ENCODE measurements at places on chromosomes 12 and 14. TPM values are rescaled to one million over a fixed set of nuclear protein-coding genes. Genes with fewer than 3 reads are reported as not detected.
A peak's percentile ranks its signal among the peaks of the same experiment; 100 is the strongest.

DNA sequence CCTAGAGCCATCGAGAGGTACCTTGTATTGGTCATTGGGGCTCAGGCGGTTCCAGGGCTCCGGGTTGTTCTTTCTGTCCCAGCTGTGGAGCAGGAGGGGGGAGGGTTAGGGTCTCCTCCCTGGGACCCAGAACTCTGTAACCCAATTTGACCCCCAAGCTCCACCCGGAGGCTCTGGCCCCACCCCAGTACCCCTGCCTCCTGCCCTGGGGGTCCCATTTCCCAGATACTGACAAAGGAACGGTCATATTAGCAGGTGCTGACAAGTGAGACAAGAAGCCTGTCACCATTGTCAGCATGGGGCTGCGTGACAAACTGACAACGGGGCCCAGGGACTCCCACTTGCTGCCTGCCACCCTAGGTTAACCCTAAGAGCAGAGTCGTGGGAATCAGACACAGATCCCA, 6.2 kb downstream of the SHMT2 start:
- no peak for DNase-seq
- H3K27ac ChIP-seq, result no peak overlapping the region
- peaks cover 50% of the 10 kb centered on the region for H3K4me1 ChIP-seq

- H3K27ac ChIP-seq, result no peak overlapping the region
- H3K4me1 ChIP-seq, result no peaks in the 10 kb centered on the region
- no peaks in the 10 kb centered on the region for H3K36me3 ChIP-seq
- H3K27me3 ChIP-seq, result no peaks in the 10 kb centered on the region
- no peak overlapping the region for H3K4me3 ChIP-seq
Observed at GRCh38 chr14:66105815-66106214, 380.4 kb upstream of the CCDC196 start.

- no peak overlapping the region for H3K27ac ChIP-seq
- DNase-seq, result no peak
- no peaks in the 10 kb centered on the region for H3K36me3 ChIP-seq
- H3K4me3 ChIP-seq, result no peak overlapping the region
- peaks cover 23% of the 10 kb centered on the region for H3K4me1 ChIP-seq
Observed at GRCh38 chr12:20492251-20492760, 124.0 kb downstream of the PDE3A start.

OLR1 gene
- total RNA-seq, result not detected

DNA sequence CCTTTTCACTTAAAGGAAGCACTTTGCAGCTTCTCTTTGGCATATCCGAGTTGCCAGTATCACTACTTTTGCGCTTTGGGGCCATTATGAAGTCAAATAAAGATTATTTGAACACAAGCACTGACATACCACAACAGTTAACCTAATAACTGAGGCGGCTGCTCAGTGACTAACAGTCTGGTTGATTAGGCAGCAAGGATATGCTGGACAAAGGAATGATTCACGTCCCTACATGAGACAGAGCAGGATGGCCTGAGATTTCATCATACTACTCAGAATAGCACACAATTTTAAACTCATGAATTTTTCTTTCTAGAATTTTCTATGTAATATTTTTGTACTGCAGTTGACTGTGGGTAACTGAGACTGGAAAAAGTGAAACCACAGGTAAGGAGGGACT, 56.9 kb upstream of the E2F7 start:
- H3K4me3 ChIP-seq, result no peak overlapping the region
- no peak overlapping the region for H3K27ac ChIP-seq
- H3K27me3 ChIP-seq, result no peaks in the 10 kb centered on the region
- H3K4me1 ChIP-seq, result no peaks in the 10 kb centered on the region
- no peaks in the 10 kb centered on the region for H3K36me3 ChIP-seq
- no peak for DNase-seq

PLEK2 gene
- total RNA-seq, result not detected

DNA sequence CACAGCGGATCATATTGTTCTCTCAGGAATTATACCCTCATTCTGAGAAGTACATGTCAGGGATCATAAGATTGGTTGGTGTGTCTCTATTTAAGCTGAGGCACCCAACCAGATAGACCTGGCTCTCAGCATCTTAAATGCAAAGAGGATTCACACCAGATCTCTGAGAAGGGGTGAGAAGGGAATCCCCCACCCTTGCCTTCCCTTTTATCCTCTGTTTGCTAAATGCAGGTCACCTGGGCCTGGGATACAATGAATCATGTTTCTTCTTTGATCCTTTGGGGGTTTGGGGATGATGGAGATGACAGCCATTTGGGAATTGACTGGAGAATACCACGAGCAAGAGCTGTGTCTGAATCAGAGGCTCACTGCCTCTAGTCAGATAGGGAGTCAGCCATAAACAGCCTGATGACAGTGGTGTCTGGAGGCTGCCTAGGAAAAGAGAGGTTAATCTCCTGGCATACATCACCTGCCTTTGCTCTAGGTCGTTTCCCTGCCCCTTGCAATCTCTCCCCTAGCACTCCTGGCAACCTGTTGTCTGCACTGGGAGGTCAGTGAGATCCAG, 11.2 kb upstream of the PDE1B start:
- H3K36me3 ChIP-seq, result no peaks in the 10 kb centered on the region
- no peak overlapping the region for H3K4me3 ChIP-seq
- no peak for DNase-seq
- no peak overlapping the region for H3K27ac ChIP-seq

- no peak overlapping the region for H3K27ac ChIP-seq
- H3K27me3 ChIP-seq, result no peaks in the 10 kb centered on the region
- no peaks in the 10 kb centered on the region for H3K4me1 ChIP-seq
- H3K36me3 ChIP-seq, result no peaks in the 10 kb centered on the region
- H3K4me3 ChIP-seq, result no peak overlapping the region
Observed at GRCh38 chr12:56763753-56764657, 881 bp downstream of the HSD17B6 start.

GRCh38 chr14:71566276-71566675, 366.0 kb upstream of the RGS6 start:
- peaks cover 7% of the 10 kb centered on the region for H3K4me1 ChIP-seq
- no peaks in the 10 kb centered on the region for H3K27me3 ChIP-seq
- H3K4me3 ChIP-seq, result no peak overlapping the region
- H3K36me3 ChIP-seq, result no peaks in the 10 kb centered on the region

RD3L gene
- not detected for total RNA-seq

P2RX7 gene
- total RNA-seq, result 3.7 TPM

OVCH1 gene
- total RNA-seq, result 0.78 TPM

DNA sequence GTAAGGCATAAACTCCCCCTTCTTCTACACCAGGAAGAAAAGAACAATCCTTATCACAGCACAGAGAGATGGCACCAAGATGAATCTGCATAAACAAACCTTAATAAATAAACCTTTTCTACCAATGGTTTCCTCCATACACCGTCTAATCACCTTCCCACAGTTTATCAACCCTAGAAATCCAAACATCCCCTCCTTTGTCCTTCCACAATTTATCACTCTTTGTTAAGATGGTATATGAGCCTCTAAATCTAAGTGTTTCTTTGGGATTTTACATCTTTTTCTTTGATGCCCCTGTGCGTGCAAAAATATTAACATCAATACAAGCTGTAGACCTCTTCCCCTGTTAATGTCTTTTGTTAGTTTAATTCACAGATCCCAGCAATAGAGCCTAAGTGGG, 12.5 kb downstream of the DICER1 start:
- peak overlapping the region; percentile 54 for H3K27ac ChIP-seq
- H3K27me3 ChIP-seq, result no peaks in the 10 kb centered on the region
- H3K36me3 ChIP-seq, result no peaks in the 10 kb centered on the region
- no peak overlapping the region for H3K4me3 ChIP-seq

DNA sequence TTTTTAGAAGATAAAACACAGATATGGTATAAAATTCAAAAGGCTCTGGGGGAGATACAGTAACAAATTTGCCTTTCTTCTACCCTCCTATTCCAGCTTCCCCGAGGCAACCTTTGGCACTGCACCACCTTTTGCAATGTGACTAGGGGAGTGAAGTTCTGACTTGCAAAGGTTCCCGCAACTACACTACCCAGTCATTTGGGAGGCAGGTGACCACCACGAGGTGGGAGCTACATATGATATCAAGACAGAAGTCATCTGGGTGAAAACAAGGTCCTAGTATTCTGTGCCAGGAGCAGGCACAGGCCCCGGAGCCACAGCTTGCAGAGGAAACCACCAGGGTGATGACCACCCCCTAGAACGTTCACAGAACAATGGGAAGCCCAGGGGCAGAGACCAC, 141.5 kb downstream of the TTC7B start:
- peak overlapping the region; percentile 74 for H3K27ac ChIP-seq
- peaks cover 24% of the 10 kb centered on the region for H3K36me3 ChIP-seq
- H3K27me3 ChIP-seq, result no peaks in the 10 kb centered on the region
- no peak for DNase-seq

DNA sequence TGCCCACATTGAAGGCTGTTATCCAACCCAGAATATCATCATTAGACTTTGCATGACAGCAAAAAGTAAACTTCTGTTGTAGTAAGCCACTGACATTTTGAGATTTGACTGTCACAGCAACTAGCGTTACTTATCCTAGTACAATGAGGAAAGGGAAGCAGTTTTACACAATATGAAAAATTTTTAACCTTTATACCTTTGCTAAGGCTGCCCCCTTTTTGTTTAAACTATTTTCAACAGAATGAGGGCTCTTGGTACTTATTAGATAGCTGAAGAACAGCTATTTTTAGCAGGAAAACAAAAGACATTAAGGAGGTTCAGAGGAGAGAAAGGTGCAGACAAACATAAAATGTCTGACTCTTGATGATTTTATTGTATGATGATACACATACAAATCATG, 23.4 kb upstream of the TMX1 start:
- no peak overlapping the region for H3K4me3 ChIP-seq
- no peaks in the 10 kb centered on the region for H3K36me3 ChIP-seq
- H3K27me3 ChIP-seq, result no peaks in the 10 kb centered on the region
- no peaks in the 10 kb centered on the region for H3K4me1 ChIP-seq
- no peak for DNase-seq

PPFIA2 gene
- 0.66 TPM for total RNA-seq

DNA sequence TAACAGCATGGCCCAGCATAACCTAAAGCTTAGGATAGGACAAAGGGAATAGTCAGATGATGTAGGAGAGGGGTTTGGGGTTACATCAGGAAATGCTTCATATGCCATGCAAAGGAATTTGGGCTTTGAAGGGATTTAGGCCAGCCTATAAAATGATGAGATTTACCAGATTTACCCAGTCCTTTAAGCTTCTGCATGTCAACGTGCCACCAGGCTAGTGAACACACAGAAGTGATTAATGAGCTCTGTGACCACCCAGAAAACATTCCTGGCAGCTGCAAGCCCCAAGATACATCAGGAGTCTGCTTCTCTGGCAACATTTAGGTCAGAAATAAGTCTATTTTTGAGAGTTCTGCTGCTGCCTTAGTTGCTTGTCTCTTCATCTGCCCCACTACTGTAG, 118.3 kb downstream of the LRIG3 start:
- H3K27me3 ChIP-seq, result no peaks in the 10 kb centered on the region
- H3K4me1 ChIP-seq, result no peaks in the 10 kb centered on the region
- H3K36me3 ChIP-seq, result no peaks in the 10 kb centered on the region
- no peak for DNase-seq

RTL1 gene
- total RNA-seq, result not detected

- no peak for DNase-seq
- H3K4me3 ChIP-seq, result no peak overlapping the region
- no peaks in the 10 kb centered on the region for H3K27me3 ChIP-seq
- peaks cover 42% of the 10 kb centered on the region for H3K4me1 ChIP-seq
Observed at GRCh38 chr12:62730649-62731048, 204.3 kb downstream of the PPM1H start.

CAPZA3 gene
- total RNA-seq, result not detected

GRCh38 chr12:52630008-52630500, 11.7 kb upstream of the KRT73 start:
- peak; percentile 47 for DNase-seq
- peaks cover 9% of the 10 kb centered on the region for H3K4me1 ChIP-seq
- H3K36me3 ChIP-seq, result no peaks in the 10 kb centered on the region
- no peak overlapping the region for H3K27ac ChIP-seq
- no peaks in the 10 kb centered on the region for H3K27me3 ChIP-seq

AMDHD1 gene
- total RNA-seq, result 0.52 TPM

ABCC9 gene
- 45.5 TPM for total RNA-seq

DNA sequence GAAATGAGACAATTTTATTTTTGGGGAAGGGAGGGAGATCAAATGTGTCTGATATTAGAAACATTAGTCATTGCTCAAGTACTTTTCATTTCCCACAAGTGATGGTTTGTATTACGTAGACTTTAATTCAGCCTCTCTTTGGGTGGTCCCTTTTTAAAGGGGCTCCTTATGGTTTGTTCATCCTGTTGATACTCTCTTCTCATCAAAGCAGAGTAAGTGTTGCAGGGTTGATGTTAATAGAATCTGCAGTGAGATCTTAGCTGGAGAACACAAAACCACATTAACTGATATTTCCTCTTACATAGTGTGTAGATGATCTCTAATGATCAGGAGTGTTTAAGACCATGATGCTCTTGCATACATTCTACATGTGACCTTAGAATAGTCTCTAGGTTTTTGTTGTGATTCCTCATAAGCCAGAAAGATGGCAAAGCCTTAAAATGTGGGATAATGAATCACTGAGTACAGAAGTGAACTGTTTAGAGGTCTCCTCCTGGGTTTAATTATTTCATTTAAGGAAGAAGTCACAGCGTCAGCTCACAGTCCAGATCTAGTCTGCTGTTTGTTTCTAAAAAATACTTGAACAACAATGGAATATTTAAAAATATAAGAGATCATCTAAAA, 87.4 kb upstream of the PTPRR start:
- no peak overlapping the region for H3K4me3 ChIP-seq
- H3K36me3 ChIP-seq, result no peaks in the 10 kb centered on the region
- H3K4me1 ChIP-seq, result no peaks in the 10 kb centered on the region
- no peak for DNase-seq
- no peak overlapping the region for H3K27ac ChIP-seq

AVPR1A gene
- 9.3 TPM for total RNA-seq

GOLT1B gene
- total RNA-seq, result 23.7 TPM

- no peak overlapping the region for H3K27ac ChIP-seq
- no peak overlapping the region for H3K4me3 ChIP-seq
- no peaks in the 10 kb centered on the region for H3K27me3 ChIP-seq
- no peak for DNase-seq
- no peaks in the 10 kb centered on the region for H3K4me1 ChIP-seq
Observed at GRCh38 chr12:120283318-120283717, 8.4 kb downstream of the RNU4-2 start.

DNA sequence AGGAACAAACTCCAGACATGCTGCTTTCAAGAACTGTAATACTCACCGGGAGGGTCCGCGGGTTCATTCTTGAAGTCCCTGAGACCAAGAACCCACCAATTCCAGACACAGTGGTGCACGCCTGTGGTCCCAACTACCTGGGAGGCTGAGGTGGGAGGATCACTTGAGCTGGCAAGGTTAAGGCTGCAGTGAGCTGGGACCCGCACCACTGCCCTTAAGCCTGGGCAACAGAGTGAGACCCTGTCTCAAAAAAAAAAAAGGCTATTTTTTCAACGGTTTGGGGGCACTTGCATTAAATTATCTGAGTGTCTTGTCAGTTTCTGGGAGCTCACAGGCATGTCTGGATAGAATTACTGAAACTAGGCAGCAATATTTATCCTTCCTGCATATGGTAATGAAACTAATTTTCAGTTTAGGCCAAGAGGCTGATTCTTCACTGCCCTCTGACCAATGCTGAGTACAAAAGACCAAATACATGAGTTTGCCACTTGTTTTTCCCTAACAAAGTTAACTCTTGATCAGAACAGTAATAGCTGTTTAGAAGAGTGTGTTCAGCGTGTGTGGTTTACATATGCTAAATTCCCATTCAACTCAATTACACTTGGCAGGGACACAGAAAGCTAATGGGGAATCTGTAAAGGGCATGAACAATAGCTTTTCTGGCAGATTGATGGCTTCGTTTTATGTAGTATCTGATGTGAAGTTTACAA, 65.8 kb upstream of the RASSF3 start:
- H3K27me3 ChIP-seq, result no peaks in the 10 kb centered on the region
- no peak overlapping the region for H3K27ac ChIP-seq
- no peak for DNase-seq
- H3K4me3 ChIP-seq, result no peak overlapping the region

GRCh38 chr12:50387487-50387886, 8.9 kb downstream of the FAM186A start:
- no peak for DNase-seq
- no peaks in the 10 kb centered on the region for H3K36me3 ChIP-seq

Data from esophagus muscularis mucosa (tissue), 4 donors.